Foreskin fibroblast (primary cell): ENCODE measurements at places on chromosomes 5 and 9.

DNA sequence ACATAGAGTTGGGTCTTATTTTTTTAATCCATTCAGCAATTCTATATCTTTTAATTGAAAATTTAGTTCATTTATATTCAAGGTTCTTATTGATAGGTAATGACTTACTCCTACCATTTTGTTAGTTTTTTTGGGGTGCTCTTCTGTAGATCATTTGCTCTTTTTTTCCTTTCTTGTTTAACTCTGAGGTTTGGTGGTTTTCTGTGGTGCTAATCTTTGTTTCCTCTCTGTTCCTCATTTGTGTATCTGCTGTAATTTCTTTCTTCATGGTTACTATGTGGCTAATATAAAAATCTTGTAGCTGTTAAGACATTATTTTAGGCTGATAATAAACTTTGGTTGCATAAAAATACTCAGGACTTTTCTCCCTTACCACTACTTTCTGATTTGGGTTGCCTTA, 181.6 kb upstream of the DMRTA1 start:
- no peak for DNase-seq

DNA sequence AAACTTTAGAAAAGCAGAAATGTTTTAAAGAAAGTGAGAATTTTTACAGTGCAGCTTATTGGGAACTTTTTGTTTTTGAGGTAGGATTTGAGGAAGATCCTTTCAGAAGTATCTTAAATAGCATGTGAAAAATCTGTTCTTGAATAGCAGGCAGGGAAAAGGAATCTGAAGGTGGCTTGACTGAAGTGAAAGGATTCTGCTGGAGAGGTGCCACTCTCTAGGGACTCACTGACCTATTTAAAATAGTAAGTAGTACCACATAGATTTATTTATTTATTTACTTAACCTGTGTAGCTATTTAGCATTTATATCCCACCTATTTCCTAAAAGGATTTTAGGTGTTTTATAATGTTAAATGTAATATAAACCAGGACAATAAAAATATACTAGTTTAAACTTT, 69.1 kb downstream of the NIPBL start:
- DNase-seq, result no peak

DNA sequence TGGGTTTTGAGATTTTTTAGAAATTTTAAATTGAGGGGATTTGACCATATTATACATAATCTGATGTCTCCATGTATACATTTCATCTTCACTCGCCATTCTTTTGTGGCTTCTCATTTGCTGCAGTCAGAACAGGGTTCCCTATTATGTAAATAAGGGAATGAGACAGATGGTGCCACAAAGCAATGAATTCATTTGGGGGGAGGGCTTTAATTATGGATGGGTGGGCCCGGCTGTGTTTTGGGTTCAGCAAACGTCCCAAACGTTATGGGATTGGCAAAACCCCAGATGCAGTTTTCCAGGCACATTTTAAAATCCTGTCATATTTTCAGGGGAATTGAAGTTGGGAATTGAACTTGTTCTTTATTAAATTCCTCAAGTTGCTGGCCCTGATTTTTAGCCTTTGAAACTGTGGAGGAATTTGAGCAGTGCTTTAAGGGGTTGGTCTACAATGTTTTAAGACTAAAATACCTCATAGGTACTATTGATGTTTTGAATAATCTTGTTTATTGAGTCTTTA, 558.5 kb upstream of the ZNF462 start:
- DNase-seq, result no peak

- DNase-seq, result peak; percentile 73
These were observed 20.1 kb upstream of the MARCHF6 start for GRCh38 chr5:10333154-10334006.

- DNase-seq, result no peak
These were observed 15.9 kb downstream of the NR5A1 start for GRCh38 chr9:124491049-124491975.

GRCh38 chr5:159104051-159104651, 4.4 kb upstream of the EBF1 start:
- peak; percentile 63 for DNase-seq

DNA sequence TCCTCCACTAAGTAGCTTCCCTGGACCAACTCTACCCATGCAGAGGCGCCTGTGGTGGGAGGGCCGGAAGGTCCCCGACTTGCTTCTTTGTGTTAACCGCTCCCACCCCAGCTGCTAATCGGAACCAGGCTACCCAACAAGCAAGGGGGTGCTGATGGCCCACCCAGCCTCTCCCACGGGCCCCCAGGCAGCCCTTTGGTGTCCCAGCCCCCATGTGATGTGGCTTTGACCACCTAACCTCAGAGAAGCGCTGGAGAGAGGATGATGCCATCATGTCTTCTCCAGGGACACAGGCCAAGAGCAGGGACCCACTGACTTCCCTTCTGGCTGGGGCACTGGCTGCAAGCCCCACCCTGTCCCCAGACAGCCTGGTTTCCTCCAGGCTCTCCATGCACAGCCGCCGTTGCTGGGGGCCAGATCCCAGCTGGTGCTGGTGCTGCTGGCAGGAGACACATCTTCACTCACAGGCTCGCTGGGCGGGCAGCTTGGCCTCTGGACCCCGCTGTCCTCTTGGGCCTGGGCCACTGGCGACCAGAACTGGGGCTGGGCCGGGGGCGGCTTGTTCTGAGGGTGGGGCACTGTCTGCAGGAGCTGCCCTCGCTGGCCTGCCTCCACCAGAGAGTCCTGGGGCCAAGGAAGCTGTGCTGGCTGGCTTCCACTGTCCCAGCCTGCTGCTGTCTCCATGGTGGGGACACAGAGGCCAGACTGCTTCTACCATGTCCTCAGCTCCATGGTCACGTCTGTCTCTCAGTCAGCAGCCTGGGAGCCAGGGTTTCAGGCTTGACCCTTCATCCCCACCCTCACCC, 27.8 kb downstream of the LAMC3 start:
- DNase-seq, result peak; percentile 18

GRCh38 chr5:106843812-106844416, 826.8 kb downstream of the EFNA5 start:
- no peak for DNase-seq

DNA sequence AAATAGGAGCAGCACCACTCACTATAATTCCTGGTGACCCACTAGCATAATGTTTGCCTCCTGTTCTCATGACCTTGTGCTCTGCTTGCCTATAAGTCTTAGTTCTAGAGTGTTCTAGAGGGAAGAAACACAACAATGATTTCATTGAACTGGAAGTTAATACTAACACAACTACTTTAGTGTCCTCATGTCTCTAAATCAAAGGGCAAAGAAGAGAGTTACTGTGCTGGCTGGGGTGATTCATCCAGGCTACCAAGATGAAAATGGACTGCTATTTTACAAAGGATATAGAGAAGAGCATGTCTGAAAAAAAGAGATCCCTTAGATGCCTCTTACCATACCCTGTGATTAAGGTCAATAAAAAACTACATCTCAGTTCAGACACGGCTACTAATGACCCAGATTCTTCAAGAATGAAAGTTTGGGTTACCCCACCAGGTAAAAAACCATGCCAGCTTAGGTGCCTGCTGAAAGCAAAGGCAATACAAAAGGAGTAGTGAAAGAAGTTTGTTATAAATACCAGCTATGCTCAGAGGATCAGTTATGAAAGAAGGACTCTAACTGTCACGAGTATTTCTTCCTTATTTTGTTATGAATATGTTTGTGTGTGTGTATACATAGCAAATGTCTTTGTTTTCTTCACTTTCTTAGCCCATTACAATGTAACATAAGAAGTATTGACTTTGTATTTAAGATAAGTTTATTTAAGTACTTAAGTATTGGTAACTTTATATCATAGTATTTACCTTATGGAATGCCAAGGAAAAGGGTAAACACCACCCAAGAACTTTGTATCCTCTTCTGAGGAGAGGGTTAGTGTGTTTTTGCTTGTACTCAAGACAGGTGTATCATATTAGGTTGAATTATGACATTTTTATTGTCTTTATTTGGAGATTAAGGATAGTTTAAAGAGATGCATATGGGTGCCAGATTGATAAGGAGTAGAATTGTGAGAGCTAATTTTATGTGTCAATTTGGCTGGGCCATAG, 314.1 kb upstream of the PTGER4 start:
- peak; percentile 33 for DNase-seq

GRCh38 chr9:79559495-79560181, 12.1 kb upstream of the TLE4 start:
- no peak for DNase-seq

GRCh38 chr5:74643111-74643562, 2.6 kb upstream of the ENC1 start:
- peak; percentile 90 for DNase-seq

DNA sequence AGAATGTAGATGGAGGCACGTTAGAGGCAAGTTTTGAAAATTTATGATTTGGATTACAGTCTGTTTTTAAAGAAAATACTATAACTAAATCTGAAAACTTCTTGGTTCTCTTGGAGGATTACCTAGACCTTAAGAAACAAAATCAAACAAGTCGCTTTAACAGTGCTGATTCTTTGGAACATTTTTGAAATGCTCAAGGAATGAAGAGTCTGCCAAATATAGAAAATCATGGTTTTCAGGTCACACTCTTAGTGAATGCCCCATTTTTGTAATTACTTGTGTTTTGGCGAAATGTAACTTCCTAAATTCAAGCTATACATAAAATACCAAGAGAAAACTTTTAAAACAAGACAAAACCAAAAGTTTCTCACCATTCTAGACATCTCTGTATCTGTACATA, 93.2 kb downstream of the EQTN start:
- DNase-seq, result no peak

- DNase-seq, result no peak
These were observed 417.0 kb upstream of the ADAMTSL1 start for GRCh38 chr9:18056993-18057369.
